ENCODE measurements at places on chromosomes 7 and 10. TPM values are rescaled to one million over a fixed set of nuclear protein-coding genes. Genes with fewer than 3 reads are reported as not detected.

SRGN gene
- 54.3 TPM for total RNA-seq

KLHDC10 gene
- 49.1 TPM for total RNA-seq

KIN gene
- 8.4 TPM for total RNA-seq

NCF1 gene
- 1.6 TPM for total RNA-seq

FOXK1 gene
- 17.2 TPM for total RNA-seq

WDR86 gene
- total RNA-seq = 4.7 TPM

RNF148 gene
- 0.52 TPM for total RNA-seq

NEUROD6 gene
- not detected for total RNA-seq

TEX36 gene
- not detected for total RNA-seq

PPIF gene
- 9.9 TPM for total RNA-seq

Measured in skeletal muscle tissue (tissue), 5 donors.